ENCODE measurements at places on chromosomes 2 and 18.
A peak's percentile ranks its signal among the peaks of the same experiment; 100 is the strongest.

GRCh38 chr2:135899567-135899966 is 23.3 kb upstream of the MCM6 start:
- no peak for DNase-seq

GRCh38 chr2:167104691-167105090 is 216.4 kb downstream of the XIRP2 start:
- peak; percentile 53 for DNase-seq

DNA sequence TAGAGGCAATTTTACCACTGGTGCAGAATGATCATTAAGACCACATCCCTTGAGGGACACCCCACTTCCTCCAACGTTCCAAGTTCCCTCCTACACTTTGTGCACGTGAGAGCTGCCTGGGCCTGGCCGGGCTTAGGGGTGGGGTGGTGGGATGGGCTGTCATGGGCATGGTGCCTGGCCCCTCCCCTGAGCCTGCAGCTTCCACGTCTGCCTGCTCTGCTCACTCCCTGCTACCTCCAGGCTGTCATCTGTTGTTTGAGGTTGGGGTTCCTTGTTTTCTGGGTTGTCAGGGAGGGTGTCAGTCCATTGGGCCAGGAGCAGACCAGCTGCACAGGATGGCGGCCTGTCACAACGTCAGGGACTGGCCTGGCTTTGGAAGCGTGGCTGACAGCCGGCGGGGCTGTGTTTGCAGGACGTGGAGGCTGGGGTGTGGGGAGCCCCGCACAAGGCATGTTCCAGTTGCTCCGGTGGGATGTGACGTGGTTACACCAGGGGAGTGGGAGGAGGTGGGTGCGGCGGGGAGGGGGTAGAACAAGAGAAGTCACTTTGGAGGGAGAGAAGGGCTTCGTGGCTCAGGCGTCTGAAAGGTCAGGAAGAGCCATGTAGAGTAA is 72.3 kb downstream of the RTP5 start:
- DNase-seq = no peak

GRCh38 chr2:238123218-238123971 is 15.1 kb upstream of the KLHL30 start:
- no peak for DNase-seq

DNA sequence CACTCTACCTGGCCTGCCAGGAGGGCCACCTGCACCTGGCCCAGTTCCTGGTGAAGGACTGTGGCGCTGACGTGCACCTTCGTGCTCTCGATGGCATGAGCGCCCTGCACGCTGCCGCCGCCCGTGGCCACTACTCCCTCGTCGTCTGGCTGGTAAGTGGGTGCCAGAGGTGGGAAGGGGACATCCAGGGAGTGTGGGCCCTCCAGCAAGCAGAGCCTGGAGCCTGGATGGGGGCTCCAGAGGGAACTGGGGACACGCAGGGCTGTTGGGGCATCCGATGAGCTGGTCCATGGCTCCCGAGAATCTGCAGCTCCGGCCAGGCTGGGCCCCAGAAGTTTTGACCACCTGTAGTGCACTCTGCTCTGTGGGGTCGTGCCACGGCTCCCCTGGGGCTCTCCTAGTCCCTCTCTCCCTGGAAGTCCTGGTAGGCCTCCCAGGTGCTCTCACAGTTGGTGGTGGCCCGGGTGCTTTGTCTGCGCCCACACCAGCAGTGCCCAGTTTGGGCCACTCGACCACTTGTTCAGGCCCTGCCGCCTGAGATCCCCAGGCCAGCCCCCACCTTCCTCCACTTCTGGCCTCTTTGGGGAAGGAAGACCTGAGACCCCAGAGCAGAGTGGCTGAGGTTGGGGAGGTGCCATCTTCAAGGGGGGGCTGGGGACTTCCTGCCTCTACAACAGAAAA is 4.7 kb downstream of the ESPNL start:
- no peak for DNase-seq

DNA sequence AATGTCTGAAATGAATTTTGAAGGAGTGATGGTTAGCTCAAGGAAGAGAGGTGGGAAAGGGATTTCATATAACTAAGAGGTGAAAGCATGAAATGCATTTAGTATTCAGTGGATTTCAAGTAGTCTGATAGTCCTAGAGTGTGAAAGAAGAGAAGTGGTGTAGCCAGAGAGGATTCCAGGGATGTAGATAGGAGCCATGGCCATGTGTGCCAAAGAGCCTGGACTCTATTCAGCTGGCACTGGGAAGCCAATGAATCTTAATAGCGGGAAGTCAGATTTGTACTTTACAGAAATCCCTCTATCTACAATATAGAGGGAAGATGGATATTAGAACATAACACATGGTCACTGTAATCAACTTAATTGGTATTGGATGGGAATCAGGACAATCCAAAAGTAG is 8.3 kb upstream of the BOLL start:
- DNase-seq = no peak

DNA sequence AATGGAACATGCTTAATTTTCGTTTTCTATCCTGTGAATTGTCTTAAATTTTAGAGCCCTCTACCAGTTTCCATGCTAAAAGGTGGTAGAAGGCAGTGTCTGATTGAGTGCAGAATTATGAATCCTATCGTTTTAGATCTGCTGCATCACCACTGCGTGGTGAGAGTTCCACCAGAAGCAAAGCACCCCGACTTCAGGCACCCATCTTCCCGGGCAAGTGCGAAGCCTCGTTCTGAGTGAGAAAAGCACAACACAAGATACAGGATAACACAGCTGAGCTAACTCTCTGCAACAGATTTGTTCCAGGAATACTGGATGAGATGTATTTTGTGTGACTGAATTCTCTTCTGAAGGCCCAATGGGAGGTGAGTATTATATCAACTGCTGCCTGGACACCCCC is 471.5 kb downstream of the EIPR1 start:
- no peak for DNase-seq

DNA sequence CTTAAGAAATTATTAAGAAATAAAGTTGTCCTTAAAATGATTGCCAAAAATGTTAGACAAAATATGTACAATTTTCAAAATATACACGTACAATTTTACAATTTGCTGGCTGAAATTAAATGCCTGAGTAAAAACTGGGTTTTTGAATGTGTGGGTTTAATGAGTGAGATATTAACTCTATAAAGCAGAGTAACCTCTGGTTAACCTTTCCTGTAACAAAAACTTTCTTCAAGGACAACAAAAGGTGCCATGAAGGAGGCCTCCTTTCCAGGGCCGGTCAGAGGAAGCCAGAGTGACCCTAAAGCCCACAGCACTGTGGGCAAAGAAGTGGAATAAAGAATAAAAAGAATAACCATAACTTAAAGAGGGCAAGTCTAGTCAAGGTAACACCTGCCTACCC is 16.5 kb upstream of the MAL start:
- DNase-seq = no peak

DNA sequence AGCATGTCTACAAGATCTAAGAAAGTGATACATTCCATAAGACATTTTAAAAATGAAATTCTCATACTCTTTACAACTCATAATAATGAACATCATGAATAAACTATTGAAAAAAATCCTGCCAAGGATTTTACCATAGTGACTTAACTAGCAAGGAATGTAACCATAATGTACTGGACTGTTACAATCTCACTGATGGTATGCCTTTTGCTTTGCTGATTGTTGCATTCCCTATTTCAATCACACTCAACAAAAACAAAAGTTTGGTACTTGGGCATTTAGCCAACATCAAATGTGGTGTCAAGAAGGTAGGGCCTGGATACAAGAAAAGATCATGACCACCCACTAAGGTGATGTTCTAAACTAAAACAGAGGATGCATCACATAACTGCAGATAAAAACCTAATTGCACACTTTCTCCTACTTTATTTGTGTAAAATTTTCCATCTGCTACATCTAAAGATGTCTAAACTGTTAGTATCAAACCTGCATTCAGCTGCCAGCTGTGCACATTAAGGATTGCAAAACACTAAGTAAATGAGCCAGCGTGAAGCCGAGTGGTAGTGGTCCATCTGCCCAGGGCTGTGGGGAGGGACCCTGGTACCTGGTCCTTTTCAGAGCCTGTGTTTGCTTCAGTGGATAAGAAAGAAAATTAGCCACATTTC is 564.4 kb downstream of the ZEB2 start:
- DNase-seq = peak; percentile 78

DNA sequence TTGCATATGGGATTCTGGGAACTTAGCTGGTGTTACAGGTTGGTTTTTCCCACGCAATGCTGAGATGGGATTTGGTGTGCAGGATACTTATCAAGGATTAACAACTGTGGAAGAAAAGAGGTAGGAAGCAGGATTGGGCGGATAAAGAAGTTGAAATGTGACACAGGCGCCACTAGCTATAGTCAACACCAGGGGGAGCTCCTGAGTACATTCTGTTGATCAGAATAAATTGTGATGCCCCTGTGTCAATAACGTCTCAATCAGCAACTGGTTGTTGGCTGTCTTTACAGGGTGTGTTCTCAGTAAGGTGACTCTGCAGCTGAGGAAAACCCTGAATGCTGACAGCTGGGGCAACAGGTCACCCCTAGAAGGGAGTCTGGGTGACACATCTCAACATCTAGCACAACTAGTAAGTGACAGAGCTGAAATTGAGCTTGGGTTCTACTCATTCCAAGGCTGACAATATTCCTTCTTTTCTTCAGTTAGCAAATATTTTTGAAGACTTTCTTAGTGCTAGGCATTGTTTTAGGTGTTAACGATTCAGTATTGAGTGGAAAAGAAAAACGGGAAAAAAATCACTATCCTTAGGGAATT is 143.0 kb downstream of the ARL6IP6 start:
- DNase-seq = peak; percentile 12

DNA sequence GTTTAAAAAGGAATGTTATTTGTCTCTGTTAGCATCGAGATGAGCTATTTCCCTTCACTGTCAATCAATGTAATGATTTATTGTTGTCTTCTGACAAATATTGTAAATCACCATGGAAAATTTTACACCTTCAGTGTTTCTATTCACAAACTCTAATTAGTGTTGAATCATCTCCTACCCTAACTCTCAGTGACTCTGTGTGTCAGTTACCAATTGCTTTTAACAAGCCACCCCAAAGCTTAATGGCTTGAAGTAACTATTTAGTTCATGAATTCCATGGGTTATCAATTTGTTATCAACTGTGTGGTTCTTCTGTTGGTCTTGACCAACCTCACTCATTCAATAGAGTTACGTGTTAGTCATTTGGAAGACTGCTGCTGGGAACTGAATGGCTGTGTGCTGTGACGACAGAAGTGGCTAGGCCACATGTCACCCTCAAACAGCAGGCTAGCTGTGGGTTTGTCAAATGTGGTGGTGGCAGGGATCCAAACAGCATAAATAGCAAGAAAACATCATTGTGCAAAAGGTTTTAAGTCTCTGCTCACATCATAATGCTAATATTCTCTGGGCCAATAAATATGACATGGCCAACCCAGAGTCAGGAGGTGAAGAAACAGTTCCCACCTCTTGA is 910.8 kb upstream of the CDH2 start:
- no peak for DNase-seq

DNA sequence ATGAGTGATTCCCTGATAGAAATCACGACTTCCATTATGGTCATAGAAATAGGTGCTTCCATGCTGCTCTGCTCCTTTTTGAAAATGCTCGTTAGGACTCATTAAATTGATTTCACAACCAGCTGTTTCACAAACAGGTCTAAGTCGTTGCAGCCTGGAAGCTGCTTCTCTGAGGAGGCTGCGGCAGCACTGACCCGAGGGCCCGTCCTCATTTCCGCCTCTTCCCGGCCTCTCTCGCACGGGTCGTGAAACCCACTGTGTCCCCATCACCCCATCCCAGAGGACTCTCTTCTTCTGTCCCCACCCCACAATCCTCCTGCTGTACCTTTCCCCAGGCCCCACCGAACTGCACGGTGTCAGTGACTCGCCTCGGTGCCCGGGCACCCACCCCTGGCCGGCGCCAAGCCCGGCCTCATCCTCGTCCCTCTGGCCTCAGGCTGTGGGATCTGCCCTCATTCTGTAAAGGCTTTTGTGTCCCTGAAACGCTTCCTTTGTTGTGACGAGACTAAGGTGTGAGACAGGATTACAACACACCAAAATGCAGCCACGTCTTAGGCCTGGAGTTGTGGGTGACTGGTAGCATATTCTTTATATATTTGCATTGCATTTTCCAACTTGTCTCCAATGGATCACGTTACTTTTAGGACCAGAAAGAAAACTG is 112.7 kb upstream of the CTDP1 start:
- no peak for DNase-seq

GRCh38 chr2:76427452-76427851 is 716.7 kb upstream of the GCFC2 start:
- no peak for DNase-seq

- DNase-seq = no peak
Measured at GRCh38 chr2:134191835-134192234, 62.0 kb upstream of the MGAT5 start.

DNA sequence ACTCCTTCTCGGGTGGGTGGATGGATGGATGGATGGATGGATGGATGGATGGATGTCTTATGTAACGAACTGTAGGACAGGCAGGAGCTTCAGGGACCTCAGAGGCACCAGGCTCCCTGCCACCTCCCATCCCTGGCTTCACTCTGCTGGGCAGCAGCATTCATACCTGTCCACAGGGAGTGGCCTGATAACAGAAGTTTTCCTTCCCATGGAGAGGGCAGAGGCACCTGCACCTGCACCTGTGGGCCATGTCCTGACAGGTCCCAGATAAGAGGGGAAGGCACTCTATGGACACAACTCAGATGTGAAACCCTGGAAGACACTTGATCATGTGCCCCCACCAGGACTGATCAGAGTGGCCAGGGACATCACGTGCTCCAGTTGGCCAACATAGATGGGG is 142.3 kb downstream of the GBX2 start:
- DNase-seq = no peak

- DNase-seq = no peak
Measured at GRCh38 chr2:229640636-229641035, 73.7 kb downstream of the DNER start.

DNA sequence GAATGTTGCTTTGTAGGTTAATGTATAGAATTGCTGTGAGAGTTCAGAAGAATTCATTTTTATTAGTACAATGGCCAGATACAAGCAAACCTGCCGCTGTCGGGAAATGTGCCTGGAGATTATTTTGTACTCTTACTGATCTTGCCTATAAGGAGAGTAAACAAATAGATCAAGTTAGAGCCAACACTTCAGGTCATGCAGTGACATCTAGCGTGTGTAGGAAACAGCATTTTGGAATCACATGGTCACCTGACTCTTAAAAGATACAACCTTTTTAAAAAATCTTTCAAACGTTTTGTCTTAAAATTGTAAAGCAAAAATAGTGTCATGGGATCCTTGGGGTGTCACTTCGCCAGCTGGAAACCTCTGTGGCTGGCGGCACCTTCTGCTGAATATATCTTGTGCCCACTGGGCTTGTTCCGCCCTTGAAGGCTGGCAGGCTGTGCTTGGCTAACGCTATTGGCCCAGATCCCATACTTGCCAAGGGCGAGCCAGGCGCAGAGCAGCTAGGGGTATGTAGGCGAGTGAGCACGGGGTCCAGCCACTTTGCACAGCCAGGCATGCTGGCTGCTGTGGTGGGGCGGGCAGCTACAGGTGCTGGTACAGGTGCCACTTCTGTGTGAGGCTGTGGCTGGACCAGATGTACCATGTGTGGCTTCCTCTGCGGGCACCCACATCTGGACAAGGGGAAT is 19.5 kb upstream of the RPRM start:
- no peak for DNase-seq

Data from IMR-90 (cell line).